ENCODE measurements at places on chromosomes 7 and 10.

DNA sequence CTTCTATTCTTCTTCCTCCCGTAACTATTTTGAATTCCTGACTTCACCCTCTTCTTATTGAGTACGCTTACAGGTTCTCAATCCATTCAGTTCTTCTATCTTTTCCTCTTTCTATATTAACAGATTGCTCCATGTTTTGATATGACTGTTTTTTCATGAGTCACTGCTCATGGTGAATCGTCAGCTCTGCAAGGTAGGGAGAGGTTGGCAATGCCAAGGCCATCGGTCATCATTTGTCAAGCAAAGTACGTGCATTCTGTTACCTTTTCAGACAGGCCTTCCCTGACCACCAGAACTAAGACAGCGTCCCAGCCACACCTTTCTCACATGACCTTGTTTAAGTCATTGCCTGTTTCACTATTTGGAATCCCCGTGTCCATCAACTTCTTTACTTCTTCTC is 1001.9 kb upstream of the SORCS1 start:
- DNase-seq: no peak

GRCh38 chr10:7968510-7969112 is 85.9 kb upstream of the GATA3 start:
- DNase-seq: no peak

GRCh38 chr7:120005720-120006119 is 267.3 kb upstream of the KCND2 start:
- no peak for DNase-seq

GRCh38 chr10:92045641-92046106 is 122.1 kb downstream of the BTAF1 start:
- no peak for DNase-seq
